ENCODE measurements at places on chromosomes 12 and 14.

GRCh38 chr12:78455991-78456390 lies 408.6 kb upstream of the SYT1 start:
- no peak for DNase-seq

DNA sequence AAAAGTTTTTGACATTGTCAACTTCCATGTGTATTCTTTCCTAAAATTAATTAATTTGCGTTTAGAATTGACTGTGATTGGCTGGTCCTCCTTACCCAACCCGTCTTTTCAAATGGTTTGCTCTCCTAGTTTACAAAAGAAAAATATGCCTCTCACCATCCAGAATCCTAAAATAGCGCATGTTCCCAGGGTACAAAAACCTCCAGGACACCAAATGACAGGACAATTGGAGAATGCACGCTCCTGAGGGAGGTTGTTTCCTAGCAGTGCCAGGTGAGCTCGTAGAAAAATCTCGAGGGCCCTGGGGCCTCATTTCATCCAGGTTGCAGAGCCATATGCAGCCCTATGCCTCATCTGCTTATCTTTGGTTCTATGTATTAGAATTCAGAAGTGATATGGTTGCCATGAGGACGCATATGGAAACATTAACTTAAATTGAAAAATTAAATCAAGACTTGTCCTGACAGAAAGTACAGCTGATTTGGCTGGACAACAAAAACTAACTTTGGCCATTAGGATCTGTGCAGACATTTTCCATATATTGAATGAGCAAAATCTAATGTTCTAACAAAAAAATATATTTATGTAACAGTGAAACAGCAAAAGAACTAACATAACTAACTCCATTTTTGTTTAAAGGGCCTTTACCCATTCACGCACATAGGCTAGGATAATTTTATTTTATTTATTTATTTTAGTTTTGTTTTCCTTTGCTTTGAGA lies 28.2 kb upstream of the EGLN3 start:
- DNase-seq, result no peak

DNA sequence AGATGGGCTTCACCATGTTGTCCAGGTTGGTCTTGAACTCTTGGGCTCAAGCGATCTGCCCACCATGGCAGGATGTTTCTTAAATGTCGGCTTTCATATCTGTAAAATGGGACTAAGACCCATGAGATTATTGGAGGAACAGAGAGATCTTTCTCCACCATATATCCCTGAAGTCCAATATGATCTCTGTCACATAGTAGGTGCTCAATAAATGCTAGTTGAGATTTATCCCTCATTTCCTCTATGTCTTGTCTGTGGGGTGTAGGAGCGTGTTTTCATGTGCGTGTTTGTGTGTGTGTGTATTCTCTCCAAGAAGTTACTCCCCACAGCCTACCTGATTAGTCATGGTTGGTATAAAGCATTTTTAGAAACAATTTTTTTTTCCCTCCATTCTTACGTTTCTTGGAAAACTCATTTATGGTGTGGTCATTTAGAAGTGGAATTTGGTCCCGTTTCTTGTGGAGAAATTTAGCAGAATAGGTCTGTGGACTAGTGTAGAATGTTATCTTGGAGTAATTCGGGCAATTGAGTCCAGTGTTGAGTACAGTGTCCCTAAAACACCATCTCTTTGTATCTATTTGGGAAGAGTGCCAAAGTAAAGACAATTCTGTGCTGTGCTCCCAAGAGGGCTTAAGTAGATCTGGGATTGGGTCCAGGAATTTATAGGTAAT lies 4.3 kb downstream of the STRAP start:
- no peak for DNase-seq

GRCh38 chr12:43235721-43236120 lies 316.3 kb downstream of the ADAMTS20 start:
- no peak for DNase-seq

GRCh38 chr14:80764496-80764895 lies 177.0 kb downstream of the CEP128 start:
- DNase-seq, result no peak

DNA sequence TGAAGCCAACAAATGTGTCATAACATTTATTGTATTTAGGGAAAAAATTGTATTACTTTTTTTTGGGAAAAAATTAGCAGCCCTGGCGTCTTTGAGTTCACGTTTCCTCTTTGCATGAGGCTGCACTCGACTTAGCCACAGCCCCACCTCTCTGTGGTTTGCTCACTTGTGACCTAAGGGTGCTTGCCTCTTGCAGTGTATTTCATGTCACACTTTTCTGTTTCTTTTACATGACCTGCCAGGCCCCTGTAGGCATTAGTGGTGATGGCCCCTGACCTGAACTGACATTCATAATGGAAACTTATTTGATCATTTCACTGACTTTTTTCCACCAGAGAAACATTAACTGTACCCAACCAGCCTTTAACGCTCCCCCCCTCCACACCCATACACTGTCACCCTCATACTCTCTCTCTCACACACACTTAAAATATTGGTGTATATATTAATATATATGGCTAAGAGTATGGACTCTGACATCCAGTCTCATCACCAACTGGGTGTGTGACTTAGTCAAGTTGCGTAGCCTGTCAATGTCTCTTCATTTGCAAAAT lies 122.9 kb downstream of the PRKCH start:
- DNase-seq, result peak; percentile 86

DNA sequence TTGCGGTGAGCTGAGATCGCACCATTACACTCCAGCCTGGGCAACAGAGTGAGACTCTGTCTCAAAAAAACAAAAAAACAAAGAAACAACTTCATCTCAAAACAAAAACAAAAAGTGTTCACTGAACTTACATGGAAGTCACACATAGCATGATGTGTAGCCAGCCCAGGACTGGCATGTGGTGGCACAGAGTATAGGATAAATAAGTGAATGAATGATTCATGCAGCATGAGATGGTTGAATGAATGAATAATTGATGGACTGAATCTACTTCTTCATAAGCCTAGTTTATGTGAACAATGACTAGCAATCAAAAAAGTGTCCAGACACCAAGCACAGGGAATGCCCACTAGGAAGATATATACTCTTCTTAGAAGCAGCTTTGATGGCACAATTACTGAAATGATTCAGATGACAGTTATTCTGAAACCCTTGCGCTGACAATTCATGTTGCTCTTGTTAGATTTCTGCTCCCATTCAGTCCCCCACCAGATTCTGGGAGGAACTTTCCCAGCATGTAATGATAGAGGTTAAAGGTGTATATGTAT lies 31.6 kb upstream of the SERPINA6 start:
- peak; percentile 9 for DNase-seq

DNA sequence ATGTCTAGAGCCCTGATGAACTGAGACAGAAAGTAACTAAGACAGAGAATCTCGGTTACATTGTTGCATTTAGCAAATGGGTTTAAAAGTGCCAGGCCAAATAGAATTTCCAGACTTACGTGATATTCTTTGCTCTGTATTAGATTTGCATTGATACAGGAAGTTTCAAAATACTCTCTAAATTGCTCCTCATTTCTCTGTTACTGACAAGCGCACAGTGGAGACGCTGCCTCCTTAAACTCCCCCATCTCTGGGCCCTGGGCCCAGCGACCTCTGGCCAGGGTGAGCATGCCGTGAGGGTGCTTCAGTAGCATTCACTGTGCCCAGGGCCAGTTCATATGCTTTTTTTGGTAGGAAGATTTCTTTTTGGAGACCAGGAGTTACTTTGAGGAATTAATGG lies 22.9 kb upstream of the EVL start:
- DNase-seq, result no peak

DNA sequence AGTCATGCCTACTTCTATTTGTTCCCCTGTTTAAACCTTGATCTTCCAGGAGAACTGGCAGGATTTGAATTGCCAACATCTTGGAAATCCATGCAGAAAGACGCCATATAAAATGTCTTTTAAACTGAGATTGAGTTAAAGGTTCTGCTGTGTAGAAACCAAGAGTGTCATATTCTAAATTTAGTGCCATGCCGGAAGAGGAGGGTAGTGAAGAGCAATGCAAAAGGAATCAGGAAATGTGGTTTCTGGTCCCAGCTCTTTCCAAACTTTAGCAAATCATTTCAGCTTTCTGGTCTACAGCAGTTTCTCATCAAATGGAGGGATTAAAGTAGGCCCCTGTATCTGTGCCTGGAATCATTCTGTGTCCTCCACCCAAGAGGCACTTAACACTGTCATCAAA lies 85.7 kb downstream of the BTG1 start:
- DNase-seq, result no peak

GRCh38 chr12:89874146-89874545 lies 165.5 kb upstream of the ATP2B1 start:
- DNase-seq, result no peak

GRCh38 chr12:128408669-128409068 lies 141.7 kb downstream of the TMEM132C start:
- no peak for DNase-seq

DNA sequence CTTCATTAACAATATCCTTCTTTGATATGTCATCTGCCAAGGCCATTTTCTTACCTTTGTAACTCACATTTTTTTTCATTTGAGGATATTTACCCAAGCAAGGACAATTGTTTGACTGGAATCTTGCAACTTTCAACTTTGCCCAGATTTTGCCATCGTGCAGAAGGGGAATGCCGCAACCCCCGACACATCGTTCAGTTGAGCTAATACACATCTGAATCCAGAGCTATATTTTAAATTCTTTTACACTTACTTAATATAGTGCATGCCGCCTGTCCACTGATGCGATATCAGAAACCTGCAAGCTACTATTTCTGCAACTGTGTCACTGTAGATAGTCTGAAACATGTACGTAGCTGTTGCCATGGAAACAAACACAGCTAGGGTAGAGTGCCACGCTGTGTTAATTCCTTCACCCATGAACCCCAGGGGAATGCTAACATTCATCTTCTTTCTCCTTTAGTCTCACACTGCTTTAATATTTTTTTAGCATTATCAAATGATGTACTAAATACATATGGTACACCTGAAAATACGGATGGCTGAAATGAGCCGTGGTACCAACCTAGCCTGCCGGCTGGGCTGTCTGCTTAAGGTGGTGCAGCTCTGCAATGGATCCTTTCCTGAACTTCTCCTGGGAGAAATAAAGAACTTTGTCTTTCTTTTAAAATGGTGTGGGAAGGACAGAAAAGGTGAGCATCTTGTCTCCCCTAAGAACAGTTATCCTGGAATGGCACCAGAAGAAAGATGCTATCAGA lies 77.0 kb upstream of the FOXN3 start:
- DNase-seq, result no peak

DNA sequence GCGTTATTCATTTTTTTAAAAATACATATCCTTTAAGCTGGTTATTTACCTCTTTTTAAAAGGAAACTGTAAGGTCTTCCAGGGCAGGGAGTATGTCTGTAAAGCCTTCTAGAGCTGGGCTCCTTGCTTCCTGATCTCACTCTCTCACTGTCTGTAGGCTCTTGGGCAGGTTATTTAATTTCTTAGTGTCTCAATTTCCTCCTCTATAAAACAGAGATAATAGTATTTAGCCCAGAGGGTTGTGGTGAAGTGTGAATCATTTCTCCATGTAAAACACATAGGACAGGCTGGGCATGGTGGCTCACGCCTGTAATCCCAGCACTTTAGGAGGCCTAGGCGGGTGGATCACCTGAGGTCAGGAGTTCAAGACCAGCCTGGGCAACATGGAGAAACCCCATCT lies 25.9 kb upstream of the LTA4H start:
- DNase-seq, result no peak

- no peak for DNase-seq
Observed at GRCh38 chr14:101030586-101030985, 127.1 kb upstream of the RTL1 start.

DNA sequence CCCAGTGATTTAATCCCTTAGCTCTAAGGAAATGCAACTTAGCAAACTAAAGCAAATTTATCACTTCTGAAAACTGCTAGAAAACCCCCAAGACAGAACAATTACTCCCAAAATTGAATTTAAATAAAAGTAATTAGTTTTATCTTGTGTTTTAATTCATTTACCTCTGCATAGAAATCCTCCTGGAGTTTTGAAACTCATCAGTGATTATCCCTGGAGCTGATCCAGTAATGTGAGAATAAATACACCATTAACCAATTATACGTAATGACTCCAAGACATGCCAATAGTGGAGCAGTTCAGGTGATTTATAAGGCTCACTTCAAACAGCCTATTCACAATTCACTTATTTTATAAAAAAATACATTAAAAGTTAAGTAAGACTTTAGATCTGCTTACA lies 855.3 kb upstream of the FLRT2 start:
- no peak for DNase-seq

- no peak for DNase-seq
Observed at GRCh38 chr14:93888995-93889394, 38.1 kb upstream of the FAM181A start.

- no peak for DNase-seq
Observed at GRCh38 chr12:120230326-120230973, 29.5 kb upstream of the RPLP0 start.

DNA sequence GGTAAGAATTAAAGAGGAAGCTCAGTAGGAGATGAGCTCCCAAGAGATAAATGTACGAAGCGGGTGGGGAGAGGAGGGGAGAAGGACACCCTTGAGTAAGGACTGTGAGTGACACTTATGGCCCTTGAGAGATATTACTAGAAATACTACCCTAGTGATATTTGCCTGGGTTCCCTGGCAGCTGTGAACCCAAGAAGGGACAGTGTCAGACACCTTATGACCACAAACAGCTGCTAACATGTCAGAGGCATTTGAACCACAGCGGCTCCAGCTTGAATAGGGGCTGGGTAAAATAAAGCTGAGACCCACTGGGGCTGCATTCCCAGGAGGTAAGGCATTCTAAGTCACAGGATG lies 19.6 kb upstream of the SLC6A12 start:
- DNase-seq, result no peak

- no peak for DNase-seq
Observed at GRCh38 chr12:104496336-104496735, 39.6 kb downstream of the CHST11 start.

DNA sequence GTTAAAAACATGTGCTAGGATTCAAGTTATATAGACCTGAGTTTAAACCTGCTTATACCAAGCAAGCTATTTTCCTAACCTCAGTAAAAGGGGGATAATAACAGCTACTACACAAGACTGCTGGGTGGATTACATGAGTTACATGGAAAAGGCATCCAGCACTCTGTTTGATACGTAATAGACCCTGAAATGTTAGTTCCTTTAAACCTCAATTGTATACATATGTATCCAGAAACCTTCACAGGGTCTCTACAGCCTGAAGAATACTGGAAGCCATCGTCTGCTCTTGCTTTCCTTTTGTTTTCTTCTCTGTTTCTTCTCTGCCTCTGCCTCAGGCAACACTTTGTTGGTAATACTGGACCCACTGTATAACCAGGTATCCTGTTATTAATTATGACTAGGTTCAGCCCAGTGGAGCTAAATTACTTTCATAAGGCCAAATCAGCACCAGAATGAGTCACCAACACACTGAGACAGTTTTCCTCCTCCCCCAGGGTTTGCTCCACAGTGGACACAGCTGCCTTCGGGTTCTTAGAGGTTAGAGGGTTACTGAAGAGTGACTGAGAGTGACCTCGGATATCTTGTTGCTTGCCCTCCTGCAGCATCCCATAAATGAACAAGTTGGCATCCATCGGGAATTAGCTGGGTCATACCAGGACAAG lies 127.1 kb downstream of the CAPZA3 start:
- DNase-seq, result no peak
